ENCODE measurements at places on chromosomes 5 and 9.

GRCh38 chr5:62538017-62538942 lies 40.3 kb upstream of the LRRC70 start:
- DNase-seq: peak; percentile 70
- peak overlapping the region; percentile 52 for H3K27ac ChIP-seq
- H3K4me3 ChIP-seq: no peak overlapping the region
- no peaks in the 10 kb centered on the region for H3K4me1 ChIP-seq
- H3K27me3 ChIP-seq: no peaks in the 10 kb centered on the region

DNA sequence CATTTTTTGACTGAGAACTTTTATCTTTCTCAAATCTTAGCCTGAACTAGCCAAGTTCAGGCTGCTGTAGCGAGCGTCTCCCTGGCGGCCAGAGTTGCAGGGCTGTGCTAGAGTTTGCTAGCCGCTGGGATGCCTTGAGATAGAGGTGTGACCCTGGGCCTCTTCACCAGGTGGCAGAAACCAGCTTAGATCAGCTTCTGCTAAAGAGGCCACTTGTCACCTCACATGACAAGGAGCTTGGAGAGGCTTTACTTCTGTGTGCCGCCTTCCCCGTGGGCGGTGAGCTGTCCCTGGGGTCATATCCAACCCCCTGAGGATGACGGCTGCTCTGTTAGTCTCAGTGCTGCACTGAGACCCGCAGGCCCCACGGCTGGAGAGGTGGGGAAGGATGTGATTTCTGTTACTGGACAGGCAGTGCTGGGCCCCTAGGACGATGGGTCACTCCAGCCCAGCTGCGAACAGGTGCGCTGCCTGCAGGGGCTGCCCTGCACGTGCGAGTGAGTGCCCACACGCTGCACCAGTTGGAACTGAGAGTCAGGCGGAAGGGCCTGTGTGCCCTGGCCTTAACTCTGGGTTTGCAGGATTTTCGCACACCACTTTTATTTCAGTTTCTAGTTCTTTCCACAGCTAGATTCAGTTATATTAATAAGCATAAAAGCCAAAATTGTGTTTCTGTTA lies 63.8 kb downstream of the EHMT1 start:
- H3K36me3 ChIP-seq: no peaks in the 10 kb centered on the region
- DNase-seq: peak; percentile 47
- H3K27me3 ChIP-seq: no peaks in the 10 kb centered on the region

GRCh38 chr9:86201474-86202337 lies 57.8 kb downstream of the C9orf153 start:
- H3K4me1 ChIP-seq: peaks cover 2% of the 10 kb centered on the region
- no peak overlapping the region for H3K27ac ChIP-seq
- no peak overlapping the region for H3K4me3 ChIP-seq
- no peak for DNase-seq

- peaks cover 3% of the 10 kb centered on the region for H3K4me1 ChIP-seq
- DNase-seq: no peak
- H3K27me3 ChIP-seq: no peaks in the 10 kb centered on the region
- no peaks in the 10 kb centered on the region for H3K36me3 ChIP-seq
- H3K4me3 ChIP-seq: no peak overlapping the region
Measured at GRCh38 chr9:82498541-82499317, 510.2 kb downstream of the SPATA31D1 start.

DNA sequence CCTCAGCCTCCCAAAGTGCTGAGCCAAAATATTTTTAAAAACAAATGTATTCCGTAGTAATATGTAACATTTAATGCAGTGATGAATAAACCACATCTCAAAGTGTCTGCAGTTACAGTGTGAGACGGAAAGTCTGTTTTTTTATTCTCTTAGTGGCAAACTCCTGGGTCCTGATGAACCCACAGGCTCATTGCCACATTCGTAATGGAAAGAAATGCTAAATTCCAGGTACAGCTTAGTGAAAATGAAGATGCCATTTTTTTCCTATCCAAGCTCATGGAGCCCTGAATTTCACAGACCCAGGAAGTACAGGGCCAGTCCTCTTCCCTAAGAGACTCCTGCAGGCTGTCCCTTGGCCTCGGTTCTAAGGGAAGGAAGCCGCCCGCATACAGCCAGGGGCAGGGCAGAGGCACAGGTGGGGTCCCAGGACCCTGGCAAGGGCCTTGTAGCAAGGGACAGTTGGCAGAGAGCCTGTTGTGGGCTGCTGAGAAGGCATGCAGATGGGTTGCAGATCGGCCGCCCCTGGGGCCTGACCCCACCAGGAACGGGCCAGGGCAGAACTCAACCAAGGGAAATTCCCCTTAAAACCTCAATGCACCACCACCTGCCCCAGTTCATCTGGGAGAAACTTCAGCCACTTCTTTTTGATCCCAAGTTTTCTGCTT lies 36.2 kb downstream of the IPPK start:
- H3K4me1 ChIP-seq: no peaks in the 10 kb centered on the region
- no peaks in the 10 kb centered on the region for H3K27me3 ChIP-seq
- peaks cover 59% of the 10 kb centered on the region for H3K36me3 ChIP-seq
- H3K4me3 ChIP-seq: no peak overlapping the region
- DNase-seq: no peak
- no peak overlapping the region for H3K27ac ChIP-seq

DNA sequence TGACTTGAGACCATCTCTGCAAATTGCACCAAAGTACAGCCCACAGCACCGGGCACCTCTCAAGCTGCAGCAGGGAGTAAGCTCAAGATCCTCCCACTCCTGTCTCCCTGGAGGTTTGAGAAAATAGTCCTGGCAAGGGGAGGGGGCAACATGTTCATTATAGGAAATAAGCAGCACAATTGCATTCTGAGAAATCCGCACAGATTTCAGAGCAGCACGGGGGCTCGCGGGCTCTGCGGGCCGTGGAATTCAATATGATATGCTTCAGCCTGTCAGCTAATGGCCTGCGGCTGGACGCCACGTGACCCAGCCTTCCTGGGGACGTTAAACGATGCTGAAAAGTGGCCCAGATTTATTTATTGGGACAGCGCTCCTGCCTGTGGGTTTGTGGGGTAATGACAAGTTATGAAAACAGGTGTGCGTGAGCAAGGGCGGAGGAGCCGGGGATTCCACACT lies 156.4 kb downstream of the DAB2IP start:
- H3K27me3 ChIP-seq: no peaks in the 10 kb centered on the region
- no peak overlapping the region for H3K4me3 ChIP-seq
- H3K27ac ChIP-seq: no peak overlapping the region
- no peaks in the 10 kb centered on the region for H3K4me1 ChIP-seq
- no peaks in the 10 kb centered on the region for H3K36me3 ChIP-seq

DNA sequence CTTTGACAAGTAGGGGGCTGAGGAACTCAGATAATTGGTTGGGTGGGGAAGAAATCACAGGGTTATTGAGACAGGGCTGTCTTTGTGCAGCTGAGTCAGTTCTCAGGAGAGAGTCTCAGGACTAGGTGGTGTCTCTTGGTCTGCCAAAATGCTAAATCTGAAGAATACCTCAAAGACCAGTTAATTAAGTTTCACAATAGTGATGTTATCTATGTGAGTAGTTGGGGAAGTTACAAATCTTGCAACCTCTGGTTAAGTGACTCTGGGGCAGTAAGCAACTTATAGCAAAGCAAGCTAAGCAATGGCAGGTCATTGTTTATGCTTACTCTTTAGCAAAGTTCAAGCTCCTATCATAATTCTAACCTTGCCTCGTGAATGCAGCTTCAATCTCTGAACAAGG lies 53.6 kb downstream of the GIN1 start:
- H3K36me3 ChIP-seq: no peaks in the 10 kb centered on the region
- H3K4me1 ChIP-seq: no peaks in the 10 kb centered on the region
- H3K4me3 ChIP-seq: no peak overlapping the region
- no peak overlapping the region for H3K27ac ChIP-seq

- DNase-seq: no peak
- H3K4me3 ChIP-seq: no peak overlapping the region
- H3K36me3 ChIP-seq: no peaks in the 10 kb centered on the region
- no peaks in the 10 kb centered on the region for H3K4me1 ChIP-seq
Measured at GRCh38 chr5:96861076-96861475, 15.2 kb upstream of the ERAP2 start.

GRCh38 chr5:98104454-98105188 lies 668.8 kb upstream of the RGMB start:
- H3K36me3 ChIP-seq: no peaks in the 10 kb centered on the region
- H3K27me3 ChIP-seq: no peaks in the 10 kb centered on the region
- no peaks in the 10 kb centered on the region for H3K4me1 ChIP-seq

DNA sequence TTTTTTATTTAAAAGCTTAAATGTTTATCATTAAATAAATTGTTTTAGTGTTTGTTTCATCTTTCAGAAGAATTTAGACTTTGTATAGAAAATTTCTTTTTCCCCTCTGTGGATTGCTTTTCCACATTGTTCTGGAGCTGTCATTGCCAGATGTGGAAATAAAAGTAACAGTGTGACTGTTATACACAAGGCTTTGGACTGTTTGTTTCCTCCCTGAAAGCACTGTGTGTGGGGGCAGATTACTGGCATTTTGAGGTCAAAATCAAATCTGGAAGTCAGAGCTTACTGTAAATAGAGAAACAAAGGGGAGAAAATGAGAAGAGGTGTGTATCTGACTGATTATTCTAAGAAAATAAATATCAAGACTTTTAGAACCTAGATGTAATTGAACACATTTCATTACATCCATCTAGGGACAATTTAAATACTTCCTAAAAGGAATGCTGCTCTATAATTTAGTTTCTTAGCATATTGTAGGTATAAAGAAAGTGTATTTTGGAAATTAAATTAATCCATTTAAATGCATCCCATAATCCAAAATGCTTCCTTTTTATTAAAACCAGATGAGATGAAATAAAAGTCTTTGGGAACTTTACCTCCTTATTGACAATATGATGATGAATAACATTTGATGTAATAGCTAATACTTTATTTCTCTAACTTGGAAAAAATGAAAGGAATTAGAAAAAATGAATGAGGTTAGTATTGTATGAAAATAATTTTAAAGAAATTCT lies 51.9 kb downstream of the ERCC6L2 start:
- H3K4me1 ChIP-seq: no peaks in the 10 kb centered on the region
- no peak for DNase-seq
- no peak overlapping the region for H3K27ac ChIP-seq
- H3K4me3 ChIP-seq: no peak overlapping the region
- H3K27me3 ChIP-seq: no peaks in the 10 kb centered on the region
- peaks cover 6% of the 10 kb centered on the region for H3K36me3 ChIP-seq

GRCh38 chr9:16136961-16137360 lies 584.1 kb downstream of the CCDC171 start:
- DNase-seq: peak; percentile 48
- peaks cover 14% of the 10 kb centered on the region for H3K4me1 ChIP-seq
- H3K4me3 ChIP-seq: no peak overlapping the region

DNA sequence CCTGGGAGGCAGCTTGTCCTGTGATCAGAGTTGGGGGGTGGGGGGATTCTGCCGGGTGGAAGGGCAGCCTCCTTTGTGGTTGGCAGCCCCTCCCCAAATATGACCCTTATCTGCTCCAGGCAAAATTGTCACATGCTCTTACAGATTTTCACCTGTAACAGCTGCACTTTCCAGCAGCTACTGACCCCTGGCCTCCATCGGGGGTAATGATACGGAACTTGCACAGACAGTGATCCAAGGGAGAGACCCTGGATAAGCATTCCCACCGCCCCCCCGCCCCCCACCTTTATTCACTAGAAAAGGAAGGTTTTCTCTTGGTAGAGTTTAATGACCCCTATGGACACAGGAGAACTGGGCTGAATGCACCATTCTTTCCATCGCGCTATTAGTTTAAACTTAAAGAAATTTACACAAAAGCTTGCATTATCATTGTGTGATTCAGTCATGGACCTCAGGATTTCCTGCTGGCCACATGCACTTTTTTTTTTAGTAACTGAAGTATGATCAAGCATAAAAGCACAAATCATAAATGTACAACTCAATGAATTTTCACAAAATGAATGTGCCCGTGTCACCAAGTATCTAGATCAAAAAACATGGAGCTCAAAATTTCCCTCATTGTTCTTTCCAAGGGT lies 10.7 kb upstream of the ZBTB34 start:
- DNase-seq: no peak
- H3K4me3 ChIP-seq: no peak overlapping the region
- no peaks in the 10 kb centered on the region for H3K4me1 ChIP-seq

DNA sequence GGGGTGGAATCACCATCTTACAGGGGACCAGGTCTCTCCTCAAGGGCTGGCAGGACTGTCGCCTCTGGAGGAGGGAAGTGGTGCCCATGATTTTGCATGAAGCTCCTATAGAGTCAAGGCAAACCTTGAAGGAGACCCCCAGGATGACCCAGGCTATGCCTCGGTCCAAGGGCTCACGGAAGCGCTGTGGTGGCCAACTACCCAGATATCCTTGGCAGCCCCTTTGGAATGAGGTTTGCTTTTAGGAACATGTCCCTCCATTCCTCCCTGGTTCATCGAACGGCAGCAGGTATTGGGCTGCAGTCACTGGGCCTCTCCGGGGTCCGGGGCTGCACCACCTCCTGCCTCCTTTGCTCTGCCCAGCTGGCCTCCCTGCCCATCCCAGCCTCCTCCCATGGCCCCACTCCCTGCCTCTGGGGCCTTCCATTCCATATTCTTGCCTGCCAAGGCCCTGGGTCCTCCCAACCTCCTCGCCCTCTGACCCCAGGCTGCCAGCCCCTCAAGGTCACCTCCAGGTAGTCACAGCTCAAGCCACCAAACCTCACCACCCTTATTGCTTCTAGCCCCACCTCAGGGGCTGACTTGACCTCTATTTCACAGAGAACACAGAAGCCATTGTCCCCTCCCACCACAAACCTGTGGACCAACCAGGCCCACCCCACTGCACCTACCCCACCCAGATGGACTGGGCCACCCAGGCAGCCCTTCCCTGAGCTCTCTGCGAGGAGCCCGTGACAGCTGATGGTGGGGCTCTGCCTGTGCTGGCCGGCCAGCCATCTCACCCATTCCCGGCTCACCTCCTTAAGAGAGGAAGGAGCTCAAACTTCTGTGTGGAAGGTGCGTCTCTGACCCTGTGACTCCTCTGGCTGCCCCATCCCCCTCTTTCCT lies 3.6 kb upstream of the IL3 start:
- no peaks in the 10 kb centered on the region for H3K4me1 ChIP-seq
- no peaks in the 10 kb centered on the region for H3K27me3 ChIP-seq
- DNase-seq: no peak
- no peak overlapping the region for H3K27ac ChIP-seq
- no peak overlapping the region for H3K4me3 ChIP-seq

GRCh38 chr5:125215593-125215992 lies 469.2 kb upstream of the ZNF608 start:
- DNase-seq: no peak
- no peaks in the 10 kb centered on the region for H3K4me1 ChIP-seq
- no peaks in the 10 kb centered on the region for H3K27me3 ChIP-seq
- no peak overlapping the region for H3K27ac ChIP-seq

- no peaks in the 10 kb centered on the region for H3K27me3 ChIP-seq
- no peak overlapping the region for H3K4me3 ChIP-seq
- DNase-seq: peak; percentile 71
- no peak overlapping the region for H3K27ac ChIP-seq
- no peaks in the 10 kb centered on the region for H3K4me1 ChIP-seq
Measured at GRCh38 chr5:40413743-40414142, 266.0 kb upstream of the PTGER4 start.

DNA sequence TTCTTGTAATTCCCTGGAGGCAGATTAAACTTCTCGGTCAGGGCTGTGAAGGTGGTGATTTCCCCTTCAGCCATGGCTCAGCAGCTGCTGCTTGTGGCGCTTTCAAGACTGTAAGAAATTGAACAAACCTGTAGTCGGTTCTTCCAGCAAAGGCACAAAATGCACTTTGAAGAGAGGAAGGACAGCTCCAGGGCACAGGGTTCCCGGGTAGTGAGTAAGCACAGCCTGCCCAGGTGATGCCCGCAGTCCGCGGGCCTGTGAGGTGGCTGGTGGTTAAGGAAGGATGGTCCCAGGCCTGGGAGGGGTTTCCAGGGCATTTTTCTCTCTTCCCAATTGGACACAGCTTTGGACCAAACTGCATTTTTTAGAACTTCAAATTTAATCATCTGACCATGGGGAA lies 71.8 kb downstream of the FGF1 start:
- H3K36me3 ChIP-seq: no peaks in the 10 kb centered on the region
- no peaks in the 10 kb centered on the region for H3K27me3 ChIP-seq
- H3K4me1 ChIP-seq: no peaks in the 10 kb centered on the region
- no peak overlapping the region for H3K4me3 ChIP-seq
- H3K27ac ChIP-seq: no peak overlapping the region

All from trophoblast cell (in vitro differentiated cells and primary cell).